ENCODE measurements at places on chromosomes 2 and 18.

DNA sequence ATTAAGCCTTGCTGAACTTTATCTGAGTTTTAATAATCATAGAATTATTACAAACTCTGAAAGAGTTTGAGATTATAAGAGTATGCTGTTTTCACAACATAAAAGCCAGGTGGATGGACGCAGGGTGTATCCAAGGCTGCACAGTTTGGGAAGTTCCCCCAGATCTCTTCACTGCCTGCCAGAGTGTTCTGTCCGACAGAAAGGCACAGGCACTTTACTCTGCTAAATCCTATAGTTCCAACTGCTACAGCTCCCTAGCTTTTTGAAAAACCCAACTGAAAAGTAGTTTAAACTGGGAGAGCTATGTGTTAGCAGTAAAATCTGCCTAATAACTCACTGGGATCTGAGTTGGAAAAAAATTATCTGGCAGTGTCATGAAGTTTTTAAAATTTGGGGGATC, 38.0 kb downstream of the MFSD6 start:
- DNase-seq = no peak

DNA sequence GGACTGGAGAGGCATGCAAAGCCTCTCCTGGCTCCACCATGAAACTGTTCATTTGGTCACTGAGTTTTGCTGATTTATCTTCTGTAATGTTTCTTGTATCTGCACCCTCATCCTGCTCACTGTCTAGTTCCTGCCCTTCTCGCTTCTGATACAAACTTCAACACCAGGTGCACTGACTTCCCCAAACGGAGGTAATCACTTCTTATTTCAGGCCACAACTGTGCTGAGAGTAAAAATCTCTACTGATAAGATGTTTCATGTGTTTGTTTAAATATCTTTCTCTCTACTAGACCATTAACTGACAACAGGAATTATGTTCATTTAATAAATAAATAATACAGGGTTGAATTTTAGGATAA, 10.9 kb upstream of the NT5C1B start:
- no peak for DNase-seq

- DNase-seq = no peak
Observed at GRCh38 chr18:32183503-32183902, 6.3 kb upstream of the MEP1B start.

DNA sequence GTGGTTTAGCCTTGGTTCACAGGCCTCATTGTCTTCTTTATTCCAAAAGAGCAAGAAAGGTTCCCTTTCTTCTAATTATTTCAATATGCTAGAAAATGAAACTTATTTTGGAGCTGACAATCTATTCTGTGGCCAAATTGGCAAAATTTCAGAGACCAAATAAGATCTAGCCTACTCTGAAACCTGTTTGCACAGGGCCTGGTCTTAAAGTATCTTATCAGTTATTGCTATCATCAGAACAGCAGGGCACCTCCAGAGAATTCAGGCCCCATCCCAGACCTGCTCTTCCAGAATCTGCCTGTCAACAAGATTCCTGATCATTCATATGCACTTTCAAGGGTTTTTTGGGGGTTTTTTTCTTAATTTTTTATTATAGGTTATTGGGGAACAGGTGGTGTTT, 198.7 kb downstream of the ANAPC1 start:
- no peak for DNase-seq

GRCh38 chr2:127561371-127561770, 25.9 kb downstream of the MYO7B start:
- no peak for DNase-seq

- no peak for DNase-seq
Observed at GRCh38 chr2:18078216-18078615, 199.7 kb downstream of the KCNS3 start.

- peak; percentile 18 for DNase-seq
Observed at GRCh38 chr2:45699032-45699658, 47.7 kb downstream of the PRKCE start.

DNA sequence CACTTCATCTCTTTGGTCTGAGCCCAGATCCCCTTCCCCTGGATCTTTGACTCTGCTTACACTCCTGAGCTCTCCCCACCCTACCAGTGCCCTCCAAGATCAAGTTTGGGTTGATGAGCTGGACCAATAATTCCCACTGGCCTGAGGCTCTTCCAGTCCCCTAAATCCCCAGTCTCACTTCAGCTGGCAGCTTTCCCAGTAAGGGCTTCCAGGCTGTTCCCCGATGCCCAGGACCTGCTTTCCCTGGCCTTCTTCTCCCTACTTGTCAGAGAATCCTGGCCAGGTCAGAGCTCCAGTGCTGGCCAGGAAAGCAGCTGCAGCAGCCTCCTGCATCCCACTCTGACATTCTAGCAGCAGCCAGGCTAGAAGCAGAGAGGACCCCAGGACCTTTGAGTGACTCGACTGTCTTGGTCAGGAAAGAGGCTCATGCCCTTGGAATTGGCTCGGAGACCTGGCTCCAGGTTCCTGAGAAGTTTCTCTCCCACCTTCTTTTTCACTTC, 3.5 kb downstream of the WNT6 start:
- no peak for DNase-seq

GRCh38 chr2:3547915-3548314, 10.2 kb downstream of the RNASEH1 start:
- DNase-seq = no peak

DNA sequence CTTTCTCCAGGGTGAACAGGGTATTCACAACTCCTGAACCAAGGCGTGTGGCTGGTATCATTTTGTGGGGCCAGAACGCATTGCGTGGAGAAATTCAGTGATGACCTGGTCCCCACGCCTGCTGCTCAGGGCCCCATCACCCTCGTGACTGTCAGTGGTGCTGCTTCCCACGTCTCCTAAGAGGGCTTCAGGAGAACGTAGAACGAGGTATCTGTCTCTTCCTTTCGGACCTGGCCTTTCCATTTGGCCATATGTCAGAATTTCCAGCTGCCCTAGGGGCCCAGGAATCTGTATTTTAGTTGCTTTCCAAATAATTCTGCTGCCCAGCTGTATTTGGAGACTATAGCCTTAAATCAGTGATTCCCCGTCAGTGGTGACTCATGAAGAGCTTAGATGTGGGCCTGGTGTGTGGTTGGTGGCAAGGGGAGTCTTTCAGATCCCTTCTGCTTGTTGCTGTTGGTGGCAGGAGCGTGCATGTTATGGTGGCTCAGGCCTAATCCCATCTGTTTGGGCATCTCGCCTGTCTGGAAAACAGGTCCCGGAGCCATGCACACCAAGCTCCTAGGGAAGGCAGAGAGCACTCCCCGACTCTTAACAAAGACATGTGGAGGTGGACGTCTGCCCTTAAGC, 56.4 kb downstream of the NPAS2 start:
- DNase-seq = peak; percentile 25

- DNase-seq = no peak
Observed at GRCh38 chr18:10131081-10131459, 217.3 kb downstream of the VAPA start.

DNA sequence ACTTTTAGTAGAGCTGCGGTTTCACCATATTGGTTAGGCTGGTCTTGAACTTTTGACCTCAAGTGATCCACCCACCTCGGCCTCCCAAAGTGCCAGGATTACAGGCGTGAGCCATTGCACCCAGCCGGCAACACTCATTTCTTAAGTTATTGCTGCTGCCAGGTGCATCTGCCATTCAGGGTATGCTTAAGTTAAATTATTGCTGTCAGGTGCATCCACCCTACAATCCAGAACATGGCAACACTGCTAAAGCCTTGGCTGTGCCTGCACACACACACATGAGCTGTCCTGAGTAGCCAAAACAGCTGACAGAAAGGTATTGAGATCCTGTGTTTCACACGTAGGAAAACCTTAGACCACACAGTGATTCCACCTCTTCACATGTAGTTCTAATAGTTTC, 148.2 kb downstream of the FAM161A start:
- DNase-seq = no peak

DNA sequence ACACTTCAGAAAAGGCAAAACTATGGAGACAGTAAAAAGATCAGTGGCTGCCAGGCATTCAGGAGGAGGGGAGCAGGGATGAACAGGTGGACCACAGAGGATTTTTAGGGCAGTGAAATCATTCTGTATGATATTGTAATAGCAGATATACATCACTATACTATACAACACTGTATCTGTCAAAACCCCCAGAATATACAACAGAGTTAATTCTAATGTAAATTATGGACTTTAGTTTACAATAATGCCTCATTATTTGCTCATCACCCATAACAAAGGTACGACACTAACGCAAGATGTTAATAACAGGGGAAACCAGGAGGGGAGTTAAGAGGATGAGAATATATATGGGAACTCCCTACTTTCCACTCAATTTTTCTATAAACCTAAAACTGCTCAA, 28.8 kb downstream of the MAP3K2 start:
- DNase-seq = no peak

GRCh38 chr2:149735237-149735958, 147.8 kb upstream of the MMADHC start:
- DNase-seq = no peak

- DNase-seq = no peak
Observed at GRCh38 chr2:21643180-21643579, 519.4 kb downstream of the TDRD15 start.

- no peak for DNase-seq
Observed at GRCh38 chr18:48862132-48862531, 88.6 kb downstream of the SMAD7 start.

- DNase-seq = no peak
Observed at GRCh38 chr2:162731917-162732804, 106.4 kb downstream of the KCNH7 start.

DNA sequence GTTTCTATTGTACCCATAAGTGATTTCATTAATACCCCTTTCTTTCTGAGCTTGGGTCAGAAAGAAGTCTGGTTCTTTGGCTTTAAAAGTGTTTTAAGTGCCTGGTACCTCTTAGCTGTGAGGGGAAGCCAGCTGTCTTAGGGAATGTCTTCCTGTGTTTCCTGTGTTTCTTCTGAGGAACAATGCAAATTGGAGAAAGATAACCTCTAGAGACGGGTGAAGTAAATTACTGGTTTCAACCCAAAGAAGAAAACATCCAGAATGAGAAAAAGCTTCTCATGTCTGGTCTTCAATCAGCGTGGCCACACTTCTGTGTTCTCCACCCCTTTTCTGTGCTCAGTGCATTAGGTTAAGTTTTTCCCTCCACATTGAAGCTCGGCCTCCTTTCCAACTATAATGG, 10.2 kb upstream of the CHN1 start:
- no peak for DNase-seq

- DNase-seq = no peak
Observed at GRCh38 chr2:232129483-232129882, 168.0 kb downstream of the DIS3L2 start.

DNA sequence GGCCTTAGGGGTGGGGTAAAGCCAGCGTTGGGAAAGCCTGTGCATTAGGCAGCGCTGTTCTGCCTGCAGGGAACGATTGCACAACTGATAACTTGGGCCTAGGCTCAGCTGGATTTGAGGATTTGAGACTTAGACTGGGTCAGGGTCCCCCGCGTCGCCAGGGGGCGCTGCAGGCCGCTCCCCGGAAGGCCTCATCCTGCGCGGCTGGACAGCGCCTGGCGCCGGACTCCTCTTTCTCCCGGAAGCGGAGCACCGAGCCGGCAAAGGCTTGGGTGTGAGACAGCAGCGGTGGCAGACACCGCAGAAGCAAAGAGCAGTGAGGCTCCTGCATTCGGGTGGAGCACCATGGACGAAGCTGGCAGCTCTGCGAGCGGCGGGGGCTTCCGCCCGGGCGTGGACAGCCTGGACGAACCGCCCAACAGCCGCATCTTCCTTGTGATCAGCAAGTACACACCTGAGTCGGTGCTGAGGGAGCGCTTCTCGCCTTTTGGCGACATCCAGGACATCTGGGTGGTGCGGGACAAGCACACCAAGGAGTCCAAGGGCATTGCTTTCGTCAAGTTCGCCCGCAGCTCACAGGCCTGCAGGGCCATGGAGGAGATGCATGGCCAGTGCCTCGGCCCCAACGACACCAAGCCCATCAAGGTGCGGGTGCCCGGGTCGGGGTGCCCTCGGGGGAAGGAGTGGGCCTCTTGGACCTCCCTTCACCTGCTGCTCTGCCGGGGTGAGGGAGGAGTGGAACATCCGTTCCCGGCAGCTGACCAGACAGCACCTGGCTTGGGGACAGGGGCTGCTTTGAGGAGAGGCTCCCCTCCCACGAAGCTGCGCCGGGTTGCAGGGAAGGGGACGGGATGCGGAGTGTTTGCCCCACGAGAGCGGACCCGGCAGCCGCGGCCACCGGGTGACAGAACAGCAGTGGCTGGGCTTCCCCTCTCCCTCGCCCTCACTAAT, at the start of gene RBM45:
RBM45 (plus strand) TSS at position 236 of the 951 bp plus-strand sequence; CDS start at position 346, 110 bp downstream.
- peak; percentile 86 for DNase-seq

- DNase-seq = no peak
Observed at GRCh38 chr18:10072671-10073175, 158.9 kb downstream of the VAPA start.

DNA sequence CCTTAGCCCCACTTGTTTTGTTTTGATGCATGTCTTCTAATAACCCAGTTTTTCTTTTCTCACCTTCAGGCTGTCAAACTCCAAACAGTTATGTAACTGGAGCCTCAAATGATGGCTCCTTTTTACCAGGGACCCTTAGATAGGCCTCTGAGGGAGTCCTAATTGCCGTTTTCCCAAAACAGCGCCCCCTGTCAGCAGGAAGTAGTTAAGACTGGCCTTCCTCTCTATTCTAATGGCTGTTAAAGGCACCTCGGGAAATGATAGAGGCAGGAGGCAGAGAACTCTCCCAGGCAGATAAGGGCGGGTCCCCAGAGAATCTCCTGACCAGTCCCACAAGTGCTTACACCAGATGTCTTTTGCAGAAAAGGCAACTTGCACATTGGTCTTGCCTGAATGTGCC, 123.2 kb downstream of the KCNS3 start:
- no peak for DNase-seq
